Uterus (tissue), 4 donors: ENCODE measurements at places on chromosomes 2 and 18. TPM values are rescaled to one million over a fixed set of nuclear protein-coding genes. Genes with fewer than 3 reads are reported as not detected.

DNA sequence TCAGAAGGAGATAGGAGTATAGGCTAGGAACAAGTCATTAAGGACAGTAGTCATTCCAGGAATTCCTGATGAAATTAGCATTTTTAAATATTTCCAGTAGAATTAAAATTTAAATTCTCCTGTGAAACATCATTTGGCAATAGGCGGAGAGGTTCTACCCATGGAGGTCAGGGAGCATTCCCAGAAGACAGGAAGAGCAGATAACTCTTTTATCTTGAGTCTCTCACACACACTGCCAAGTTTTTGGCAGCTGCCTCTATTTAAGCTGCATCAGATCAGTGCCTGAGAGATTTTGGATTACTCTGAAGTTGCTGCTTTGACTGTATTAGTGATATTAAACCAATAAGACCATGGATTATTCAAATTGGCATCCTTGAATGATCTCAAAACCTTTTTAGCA lies 714.7 kb downstream of the EPHA4 start:
- DNase-seq = no peak

- no peak for DNase-seq
Observed at GRCh38 chr2:233082222-233082930, 22.2 kb downstream of the INPP5D start.

The TMEM169 gene
- 1.0 TPM for total RNA-seq

DNA sequence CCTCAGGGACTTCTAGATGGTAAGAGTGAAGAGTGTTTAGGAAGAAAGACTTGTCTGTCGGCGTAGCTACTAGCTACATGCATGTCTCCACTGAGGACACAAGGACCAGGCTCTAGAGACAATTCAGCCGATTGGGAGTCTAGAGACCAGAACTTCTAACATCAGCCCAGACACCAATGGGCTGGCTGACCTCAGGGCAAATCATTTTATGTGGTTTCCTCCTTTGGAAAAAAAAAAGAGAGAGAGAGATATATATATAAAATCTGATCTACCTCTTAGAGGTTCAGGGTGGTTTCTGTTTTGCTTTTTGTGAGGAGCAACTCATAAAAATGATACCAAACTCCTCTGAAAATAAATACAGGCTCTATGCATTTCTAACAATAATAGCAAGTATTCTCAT lies 212.8 kb downstream of the BCL2 start:
- DNase-seq = no peak

DNA sequence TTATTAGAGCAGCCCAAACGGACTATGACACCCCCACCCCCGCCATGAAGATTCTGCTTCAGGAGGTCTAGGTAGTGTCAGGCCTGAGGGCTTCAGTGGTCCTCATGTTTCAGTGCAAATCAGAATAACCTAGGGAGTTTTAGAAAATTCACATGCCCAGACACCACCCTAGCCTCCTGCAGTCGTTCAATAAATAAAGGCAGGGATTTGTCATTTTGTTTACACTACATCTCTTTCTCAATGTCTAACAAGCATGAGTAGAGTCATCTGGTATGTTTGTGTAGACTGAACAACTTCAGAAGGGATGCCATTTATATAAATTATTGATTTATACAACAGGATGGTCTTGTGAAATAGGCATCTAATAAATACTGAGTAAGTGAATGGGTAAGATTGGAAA lies 112.1 kb upstream of the SERPINE2 start:
- DNase-seq = no peak
